ENCODE measurements at places on chromosomes 7 and 10.

- no peak overlapping the region for H3K27ac ChIP-seq
- no peaks in the 10 kb centered on the region for H3K4me1 ChIP-seq
- H3K27me3 ChIP-seq, result no peaks in the 10 kb centered on the region
- DNase-seq, result no peak
- no peaks in the 10 kb centered on the region for H3K36me3 ChIP-seq
- no peak overlapping the region for H3K4me3 ChIP-seq
These were observed 219.5 kb downstream of the CCDC3 start for GRCh38 chr10:12781976-12782375.

GRCh38 chr10:35208536-35208935, 81.9 kb downstream of the CREM start:
- DNase-seq, result no peak
- no peak overlapping the region for H3K27ac ChIP-seq
- H3K4me1 ChIP-seq, result peaks cover 12% of the 10 kb centered on the region
- H3K36me3 ChIP-seq, result peaks cover 3% of the 10 kb centered on the region
- no peak overlapping the region for H3K4me3 ChIP-seq

DNA sequence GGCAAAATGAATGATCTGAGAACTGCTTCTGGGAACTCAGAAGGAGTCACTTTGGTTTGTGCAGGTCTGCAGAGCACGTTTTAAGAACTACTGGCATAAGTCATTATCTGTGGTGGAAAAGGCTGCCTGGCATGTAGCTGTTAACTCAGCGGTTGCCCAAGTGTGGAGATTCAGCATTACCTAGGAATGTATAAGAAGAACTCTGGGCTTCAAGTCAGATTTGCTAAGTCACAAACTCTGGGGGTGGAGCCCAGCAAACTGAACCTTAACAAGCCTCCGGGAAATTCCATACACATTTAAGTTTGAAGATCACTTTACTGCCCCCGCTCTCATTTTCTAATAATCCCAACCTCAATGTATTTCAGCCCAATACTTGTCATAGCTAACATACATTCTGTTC, 31.1 kb downstream of the PLXDC2 start:
- H3K27me3 ChIP-seq, result no peaks in the 10 kb centered on the region
- peaks cover 13% of the 10 kb centered on the region for H3K4me1 ChIP-seq
- no peaks in the 10 kb centered on the region for H3K36me3 ChIP-seq
- no peak overlapping the region for H3K4me3 ChIP-seq
- no peak for DNase-seq
- H3K27ac ChIP-seq, result no peak overlapping the region

GRCh38 chr10:2760736-2761135, 306.6 kb upstream of the PFKP start:
- no peaks in the 10 kb centered on the region for H3K27me3 ChIP-seq
- no peaks in the 10 kb centered on the region for H3K4me1 ChIP-seq
- H3K27ac ChIP-seq, result no peak overlapping the region
- H3K4me3 ChIP-seq, result no peak overlapping the region
- H3K36me3 ChIP-seq, result no peaks in the 10 kb centered on the region

GRCh38 chr10:127943336-127943910, 36.5 kb downstream of the PTPRE start:
- no peak for DNase-seq
- peaks cover 12% of the 10 kb centered on the region for H3K4me1 ChIP-seq
- no peaks in the 10 kb centered on the region for H3K36me3 ChIP-seq
- no peaks in the 10 kb centered on the region for H3K27me3 ChIP-seq
- H3K4me3 ChIP-seq, result no peak overlapping the region
- H3K27ac ChIP-seq, result no peak overlapping the region

DNA sequence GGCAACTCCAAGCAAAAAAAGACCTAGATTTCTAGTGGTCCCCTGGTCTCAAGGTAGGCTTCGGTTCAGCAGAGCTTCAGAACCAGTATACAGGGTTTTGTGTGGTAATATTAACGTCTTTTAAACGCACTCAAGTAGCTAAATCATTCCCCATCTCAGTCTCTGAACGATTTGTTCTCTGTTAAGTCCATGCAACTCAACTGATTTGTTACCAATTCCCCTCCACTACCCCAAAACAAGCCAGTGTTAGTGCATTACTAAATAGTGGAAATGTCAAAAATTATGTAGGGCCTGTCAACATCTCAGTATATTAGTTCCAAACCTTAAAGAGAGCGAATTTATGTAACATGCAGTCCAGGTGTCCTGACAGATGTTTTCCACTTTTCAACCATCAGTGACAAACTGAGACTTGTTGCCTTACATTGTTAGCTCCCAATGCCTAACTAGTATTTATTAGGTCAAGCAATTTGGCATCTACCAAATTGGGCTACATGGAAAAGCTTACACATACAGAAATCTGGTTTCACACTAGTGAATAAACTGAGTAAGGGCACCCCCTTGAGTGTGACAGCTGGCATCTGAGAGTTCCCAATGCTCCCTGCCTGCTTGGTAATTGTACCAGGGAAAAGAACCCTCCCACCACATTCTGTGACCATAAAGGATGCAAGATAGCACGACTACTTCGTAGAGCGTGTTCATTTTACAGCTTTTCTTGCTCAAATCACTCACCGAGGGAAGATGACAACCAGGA, 12.2 kb downstream of the HNRNPA2B1 start:
- no peaks in the 10 kb centered on the region for H3K27me3 ChIP-seq
- no peak overlapping the region for H3K4me3 ChIP-seq
- DNase-seq, result no peak
- H3K4me1 ChIP-seq, result peaks cover 29% of the 10 kb centered on the region
- H3K27ac ChIP-seq, result no peak overlapping the region

GRCh38 chr7:101939136-101939695, 121.8 kb downstream of the CUX1 start:
- H3K36me3 ChIP-seq, result no peaks in the 10 kb centered on the region
- DNase-seq, result no peak
- peaks cover 75% of the 10 kb centered on the region for H3K4me1 ChIP-seq

DNA sequence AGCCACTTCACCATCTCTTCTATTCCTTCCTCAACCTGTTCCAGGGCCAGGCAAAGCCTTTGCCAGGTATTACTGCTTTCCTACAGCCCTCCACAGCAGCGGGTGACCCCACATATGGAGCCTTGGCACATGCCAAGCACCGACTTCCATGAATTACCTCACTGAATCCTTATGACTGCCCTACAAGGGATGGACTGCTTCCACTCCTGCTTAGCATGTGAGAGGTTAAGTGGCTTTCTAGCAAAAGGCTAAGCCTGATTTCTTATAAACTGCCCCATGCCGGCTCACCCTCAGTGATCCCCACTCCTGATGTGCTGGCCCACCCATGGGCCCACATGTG, 44.0 kb upstream of the PDLIM1 start:
- peaks cover 100% of the 10 kb centered on the region for H3K4me1 ChIP-seq
- peaks cover 23% of the 10 kb centered on the region for H3K36me3 ChIP-seq
- H3K27me3 ChIP-seq, result no peaks in the 10 kb centered on the region
- H3K27ac ChIP-seq, result peak overlapping the region; percentile 90
- DNase-seq, result no peak
- H3K4me3 ChIP-seq, result no peak overlapping the region

DNA sequence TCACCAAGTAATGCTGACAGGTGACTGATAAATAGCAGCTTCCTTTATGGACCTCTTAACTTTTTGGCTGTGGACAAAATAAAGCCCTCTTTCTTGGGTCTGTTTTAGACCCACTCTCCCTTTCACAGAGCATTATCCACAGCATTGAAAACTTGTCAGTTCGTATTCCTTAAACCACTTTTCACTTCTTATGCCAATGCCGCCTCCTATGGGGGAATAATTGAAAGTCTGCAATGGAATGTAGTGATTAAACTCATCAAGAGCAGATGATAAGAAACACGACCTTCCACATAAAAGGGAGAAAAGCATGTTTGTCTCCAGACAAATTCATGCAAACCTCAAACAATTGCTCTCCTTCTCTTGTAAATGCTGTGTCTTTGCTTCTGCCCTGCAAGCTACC, 153.4 kb downstream of the SORCS1 start:
- no peak for DNase-seq
- no peak overlapping the region for H3K4me3 ChIP-seq
- H3K36me3 ChIP-seq, result no peaks in the 10 kb centered on the region

DNA sequence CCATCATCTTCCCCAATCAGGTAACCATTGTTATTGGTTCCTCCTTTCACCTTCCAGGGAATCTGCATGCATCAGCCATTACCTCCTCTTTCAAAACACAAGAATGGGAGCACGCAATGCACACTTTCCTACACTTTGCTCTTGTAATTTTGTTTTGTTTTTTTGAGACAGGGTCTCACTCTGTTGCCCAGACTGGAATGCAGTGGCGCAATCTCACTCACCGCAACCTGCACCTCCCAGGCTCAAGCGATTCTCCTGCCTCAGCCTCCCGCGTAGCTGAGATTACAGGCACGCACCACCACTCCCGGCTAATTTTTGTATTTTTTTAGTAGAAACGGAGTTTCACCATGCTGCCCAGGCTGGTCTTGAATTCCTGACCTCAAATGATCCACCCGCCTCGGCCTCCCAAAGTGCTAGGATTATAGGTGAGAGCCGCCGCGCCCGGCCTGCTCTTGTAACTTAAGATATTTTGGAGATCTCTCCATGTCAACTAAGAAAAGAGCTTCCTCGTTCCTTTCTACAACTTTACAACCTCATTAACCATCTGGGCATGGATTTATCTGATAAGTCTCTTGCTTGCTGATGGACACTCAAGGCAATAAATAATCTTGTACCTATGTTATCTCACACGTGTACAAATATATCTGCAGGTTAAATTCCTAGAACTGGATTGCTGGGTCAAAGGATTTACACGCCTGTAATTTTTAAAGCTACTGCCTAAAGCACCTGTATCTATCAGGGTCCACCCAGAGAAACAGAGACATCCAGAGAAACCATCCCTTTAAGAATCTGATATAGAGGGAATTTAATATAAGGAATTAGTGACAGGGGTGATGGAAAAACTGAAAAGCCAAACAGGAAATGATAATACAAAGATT, 4.2 kb downstream of the CYTH3 start:
- H3K27me3 ChIP-seq, result no peaks in the 10 kb centered on the region
- H3K4me1 ChIP-seq, result peaks cover 54% of the 10 kb centered on the region
- no peak for DNase-seq
- no peaks in the 10 kb centered on the region for H3K36me3 ChIP-seq
- no peak overlapping the region for H3K4me3 ChIP-seq

- peaks cover 25% of the 10 kb centered on the region for H3K4me1 ChIP-seq
- H3K36me3 ChIP-seq, result no peaks in the 10 kb centered on the region
- no peak overlapping the region for H3K4me3 ChIP-seq
- H3K27ac ChIP-seq, result no peak overlapping the region
- no peak for DNase-seq
These were observed 4.8 kb downstream of the EGR2 start for GRCh38 chr10:62811159-62811875.

DNA sequence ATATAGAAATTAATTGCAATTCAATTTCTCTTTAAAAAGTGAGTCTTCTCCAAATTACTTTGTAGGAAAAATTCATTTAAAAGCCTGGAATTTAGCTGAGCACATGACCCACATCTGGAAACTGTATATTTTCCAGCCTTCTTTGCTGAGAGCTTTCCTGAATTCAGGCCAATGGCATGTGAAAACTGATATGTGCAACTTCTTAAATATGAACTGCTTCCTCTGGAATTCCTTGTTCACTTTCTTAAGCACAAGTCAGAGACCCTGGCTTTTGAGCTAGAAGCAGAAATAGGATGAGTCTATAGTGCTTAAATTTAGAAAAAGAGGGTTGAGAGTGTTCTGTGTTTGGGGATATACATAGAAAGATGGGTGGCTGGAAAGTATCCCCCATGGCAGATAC, 365.1 kb upstream of the MTPN start:
- no peaks in the 10 kb centered on the region for H3K4me1 ChIP-seq
- H3K4me3 ChIP-seq, result no peak overlapping the region
- no peaks in the 10 kb centered on the region for H3K27me3 ChIP-seq
- no peaks in the 10 kb centered on the region for H3K36me3 ChIP-seq
- H3K27ac ChIP-seq, result no peak overlapping the region

All from esophagus muscularis mucosa (tissue), 4 donors.